A549 treated with CORT108297 at 1 μM for 4 hours (cell line): ENCODE measurements at places on chromosomes 11 and 22. TPM values are rescaled to one million over a fixed set of nuclear protein-coding genes. Genes with fewer than 3 reads are reported as not detected.

The PNPLA3 gene
- total RNA-seq: 0.68 to 1.2 TPM (median 0.95 TPM) in 5 replicates

The OR52N5 gene
- total RNA-seq: not detected in 5 replicates

The SPI1 gene
- 0.10 to 0.16 TPM in 2 of 5 replicates, not detected in the others for total RNA-seq

The CBY1 gene
- total RNA-seq: 15.0 to 17.1 TPM (median 16.1 TPM) in 5 replicates

The SWAP70 gene
- 24.9 to 32.1 TPM (median 28.9 TPM) in 5 replicates for total RNA-seq

The MSANTD2 gene
- total RNA-seq: 5.0 to 6.1 TPM (median 5.3 TPM) in 5 replicates

The NRXN2 gene
- 0.15 to 0.40 TPM (median 0.23 TPM) in 5 replicates for total RNA-seq

The ART1 gene
- not detected in 5 replicates for total RNA-seq

The CRYBB3 gene
- 0.22 TPM in 1 of 5 replicates, not detected in the others for total RNA-seq

The TMEM45B gene
- total RNA-seq: 0.06 to 0.31 TPM (median 0.10 TPM) in 5 replicates

The TUB gene
- total RNA-seq: 5.4 to 8.4 TPM (median 7.6 TPM) in 5 replicates

The PGA3 gene
- 0.06 TPM in 1 of 5 replicates, not detected in the others for total RNA-seq

The CD82 gene
- 4.3 to 8.1 TPM (median 6.1 TPM) in 5 replicates for total RNA-seq

The SYT7 gene
- 0.72 to 1.2 TPM (median 1.0 TPM) in 5 replicates for total RNA-seq

The HBG1 gene
- total RNA-seq: not detected in 5 replicates

The IGF2 gene
- 1.5 to 2.9 TPM (median 2.8 TPM) in 5 replicates for total RNA-seq

The BID gene
- 51.6 to 85.0 TPM (median 78.8 TPM) in 5 replicates for total RNA-seq

The DEUP1 gene
- total RNA-seq: not detected in 5 replicates

The NXPE1 gene
- total RNA-seq: not detected in 5 replicates

The IL17REL gene
- 0.03 to 0.04 TPM in 2 of 5 replicates, not detected in the others for total RNA-seq

The TRIM29 gene
- total RNA-seq: 9.5 to 11.1 TPM (median 10.7 TPM) in 5 replicates

The LARGE2 gene
- 1.2 to 3.6 TPM (median 2.4 TPM) in 5 replicates for total RNA-seq

The TXN2 gene
- total RNA-seq: 63.1 to 72.9 TPM (median 72.3 TPM) in 5 replicates

The BCO2 gene
- total RNA-seq: 0.40 to 1.2 TPM (median 0.80 TPM) in 5 replicates

The DRD4 gene
- total RNA-seq: 0.15 to 0.39 TPM (median 0.22 TPM) in 5 replicates

The CARD18 gene
- total RNA-seq: not detected in 5 replicates

The IL17RA gene
- 4.1 to 7.0 TPM (median 6.6 TPM) in 5 replicates for total RNA-seq

The NAALAD2 gene
- not detected in 5 replicates for total RNA-seq

The TPBGL gene
- 0.08 to 0.30 TPM (median 0.23 TPM) in 5 replicates for total RNA-seq

The SYT13 gene
- 6.6 to 8.1 TPM (median 7.0 TPM) in 5 replicates for total RNA-seq

The CD3G gene
- total RNA-seq: not detected in 5 replicates

The PRSS23 gene
- total RNA-seq: 429 to 546 TPM (median 498 TPM) in 5 replicates

The HTR3A gene
- not detected in 5 replicates for total RNA-seq

The TMPRSS6 gene
- total RNA-seq: 0.02 TPM in 1 of 5 replicates, not detected in the others

The TPH1 gene
- 0.03 to 0.04 TPM (median 0.03 TPM) in 4 of 5 replicates, not detected in the other for total RNA-seq

The OOSP2 gene
- total RNA-seq: not detected in 5 replicates

The OR4D5 gene
- total RNA-seq: not detected in 5 replicates
